ENCODE measurements at places on chromosomes 2 and 18. TPM values are rescaled to one million over a fixed set of nuclear protein-coding genes. Genes with fewer than 3 reads are reported as not detected.

DNA sequence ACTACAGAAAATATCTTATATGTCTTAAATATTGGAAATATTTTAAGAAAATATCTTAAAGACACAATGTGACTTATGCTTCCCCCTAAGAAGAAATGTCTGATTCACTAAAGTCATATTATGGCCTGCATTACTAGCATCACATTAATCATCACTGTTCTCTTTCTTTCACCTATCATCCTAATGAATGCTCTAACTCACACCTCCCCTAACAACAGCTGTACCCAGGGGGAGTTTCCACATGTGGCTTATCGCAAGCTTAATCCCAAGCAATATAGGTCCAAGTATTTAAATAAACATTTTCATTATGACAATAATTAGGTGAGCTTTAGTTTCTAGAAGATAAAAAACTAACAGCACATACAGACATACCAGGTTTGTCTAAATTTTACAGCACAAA, 39.6 kb downstream of the REV1 start:
- no peak for DNase-seq

DNA sequence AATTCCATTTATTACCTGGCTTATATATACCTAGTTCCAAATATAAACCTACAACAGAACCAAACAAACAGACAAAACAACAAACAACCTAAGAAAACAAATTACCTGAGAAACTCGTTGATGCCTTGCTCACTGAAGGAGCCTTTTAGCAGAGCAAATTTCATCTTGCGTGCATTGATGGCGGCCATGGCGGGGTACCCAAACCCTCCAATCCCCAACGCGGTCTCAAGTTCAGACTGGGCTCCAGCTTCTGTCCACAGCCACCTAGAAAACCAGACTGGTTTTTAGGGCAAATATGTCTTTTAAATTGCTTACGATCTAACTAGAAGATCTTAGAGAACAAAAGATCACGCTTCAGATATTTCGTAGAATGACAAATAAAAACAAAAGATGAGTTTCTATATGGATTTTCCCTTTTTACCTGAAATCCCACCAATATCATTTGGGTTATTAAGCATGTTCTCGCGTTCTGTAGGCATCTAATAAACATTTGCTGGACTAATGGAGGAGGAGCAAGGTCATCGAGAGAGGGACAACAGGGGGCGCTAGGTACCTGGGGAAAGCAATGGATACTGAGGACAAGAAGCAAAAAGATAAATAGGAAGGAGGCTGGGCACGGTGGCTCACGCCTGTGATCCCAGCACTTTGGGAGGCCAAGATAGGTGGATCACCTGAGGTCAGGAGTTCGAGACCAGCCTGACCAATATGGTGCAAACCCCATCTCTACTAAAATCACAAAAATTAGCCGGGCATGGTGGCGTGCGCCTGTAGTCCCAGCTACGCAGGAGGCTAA, 25.2 kb downstream of the PDIA6 start:
- no peak for DNase-seq

DNA sequence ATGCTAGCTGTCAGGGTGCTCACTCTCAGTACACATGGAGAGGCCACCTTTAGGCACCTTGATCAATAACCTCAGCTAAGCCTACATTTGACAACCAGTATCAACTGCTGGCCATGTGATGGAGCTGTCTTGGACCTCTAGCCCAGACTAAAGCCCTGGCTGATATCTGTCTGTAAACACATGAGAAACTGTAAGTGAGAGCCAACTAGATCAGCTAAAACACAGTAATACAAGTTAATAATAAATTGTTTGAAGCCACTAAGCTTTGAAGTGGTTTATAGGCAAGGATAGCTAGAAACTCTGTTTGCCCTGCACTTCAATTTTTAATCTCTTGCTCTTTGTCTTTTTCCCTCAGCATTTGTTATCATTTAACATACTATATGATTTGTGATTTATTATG, 407.1 kb downstream of the SPAG16 start:
- DNase-seq = no peak

- DNase-seq = no peak
Observed at GRCh38 chr18:13398631-13399030, 180.1 kb downstream of the LDLRAD4 start.

The MC2R gene
- total RNA-seq = not detected

The RHOB gene
- total RNA-seq = 199 TPM

GRCh38 chr2:149825473-149825872, 237.9 kb upstream of the MMADHC start:
- DNase-seq = no peak

GRCh38 chr2:170077830-170078569, 99.9 kb upstream of the MYO3B start:
- no peak for DNase-seq

GRCh38 chr2:18855027-18855426, 265.7 kb upstream of the NT5C1B start:
- no peak for DNase-seq

GRCh38 chr2:239164335-239164871, 236.4 kb downstream of the HDAC4 start:
- DNase-seq = no peak

GRCh38 chr2:120865656-120866055, 130.0 kb downstream of the GLI2 start:
- DNase-seq = no peak

The INHBB gene
- 8.2 TPM for total RNA-seq

DNA sequence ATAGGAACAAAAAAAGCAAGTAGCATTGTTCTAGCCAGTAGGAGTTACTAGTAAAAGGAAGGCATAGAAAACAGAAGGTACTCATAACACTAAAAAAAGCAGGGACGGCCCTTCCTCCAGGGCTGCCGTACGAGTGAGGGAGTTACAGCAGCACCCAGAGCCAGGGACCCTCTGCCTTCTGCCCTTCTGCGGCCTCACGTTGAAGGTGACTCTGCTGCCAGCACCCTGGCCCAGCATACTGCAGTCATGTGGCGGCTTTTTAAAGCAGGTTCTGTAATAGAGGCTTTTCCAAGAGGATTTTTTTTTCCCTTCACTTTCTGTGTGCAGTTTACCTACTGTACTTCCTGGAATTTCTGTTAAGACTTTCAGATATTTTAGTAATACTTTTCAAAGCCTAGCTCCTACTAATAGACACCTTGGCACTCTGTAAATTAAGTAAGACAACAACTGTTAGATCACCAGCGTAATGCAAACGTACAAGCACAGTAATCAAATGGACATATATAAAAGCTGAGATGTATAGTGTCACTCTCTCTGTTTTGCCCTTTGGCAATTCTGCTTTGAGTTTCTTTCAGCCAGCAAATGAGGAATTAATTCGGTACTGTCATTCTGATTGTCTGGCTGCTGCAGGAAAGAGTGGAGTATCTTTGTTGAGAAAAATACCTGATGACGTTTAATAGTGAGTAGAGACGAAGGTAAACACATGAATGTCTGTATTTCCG, 161.5 kb downstream of the PTGR3 start:
- peak; percentile 59 for DNase-seq

- DNase-seq = no peak
Observed at GRCh38 chr2:21118302-21118920, 5.4 kb upstream of the TDRD15 start.

The NR4A2 gene
- 1.5 TPM for total RNA-seq

The TACR1 gene
- total RNA-seq = 0.11 TPM

DNA sequence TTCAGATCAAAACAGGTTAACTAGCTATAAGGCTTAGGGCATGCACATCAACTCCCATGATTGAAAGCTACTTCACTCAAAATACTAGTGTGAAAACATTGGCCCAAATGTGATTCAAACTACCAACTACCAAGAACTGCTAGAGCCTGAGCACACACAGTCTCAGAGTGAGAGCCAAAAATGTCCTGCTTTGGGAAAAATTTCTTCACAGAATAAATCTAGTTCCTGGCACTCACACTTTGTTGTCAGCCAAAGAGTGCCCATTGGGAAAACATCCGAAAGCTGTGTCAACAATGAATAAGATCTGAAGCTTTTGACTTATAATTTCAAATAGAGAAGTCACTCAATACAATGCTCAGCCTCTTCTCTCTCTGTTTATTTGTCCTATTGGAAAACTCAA, 182.7 kb downstream of the LRATD1 start:
- no peak for DNase-seq

The SULT1C2 gene
- 0.48 TPM for total RNA-seq

Data from Right ventricle myocardium superior (tissue), 1 donor.